ENCODE measurements at places on chromosomes 11 and 22.

- no peak for DNase-seq
These were observed 13.6 kb upstream of the CDC42EP1 start for GRCh38 chr22:37546437-37547250.

DNA sequence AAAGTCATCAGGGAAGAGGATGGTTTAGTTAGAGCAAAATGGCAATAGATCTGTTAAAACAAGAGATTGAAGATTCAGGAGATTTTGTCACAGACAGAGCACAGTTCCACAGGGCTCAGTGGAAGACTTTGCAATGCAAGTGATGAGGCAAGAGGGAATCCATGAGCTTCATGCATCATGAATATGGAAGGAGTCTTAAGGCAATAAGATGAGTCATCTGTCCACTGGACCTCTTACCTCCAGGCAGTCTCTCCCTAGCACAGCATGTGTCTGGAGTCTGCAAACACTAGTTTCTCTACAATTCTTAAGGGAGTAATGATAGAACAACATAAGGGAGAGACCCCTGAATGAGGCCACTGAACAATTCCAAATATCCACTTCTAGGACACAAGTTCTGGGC is 245.7 kb downstream of the NXPE2 start:
- no peak for DNase-seq

- DNase-seq, result no peak
These were observed 38.5 kb downstream of the RTL6 start for GRCh38 chr22:44459551-44459950.

GRCh38 chr22:35961480-35962295 is 66.9 kb downstream of the RBFOX2 start:
- no peak for DNase-seq

GRCh38 chr11:119309953-119310681 is 6.8 kb downstream of the MCAM start:
- DNase-seq, result no peak

- DNase-seq, result no peak
These were observed 21.4 kb downstream of the MRPL23 start for GRCh38 chr11:1968454-1969002.

DNA sequence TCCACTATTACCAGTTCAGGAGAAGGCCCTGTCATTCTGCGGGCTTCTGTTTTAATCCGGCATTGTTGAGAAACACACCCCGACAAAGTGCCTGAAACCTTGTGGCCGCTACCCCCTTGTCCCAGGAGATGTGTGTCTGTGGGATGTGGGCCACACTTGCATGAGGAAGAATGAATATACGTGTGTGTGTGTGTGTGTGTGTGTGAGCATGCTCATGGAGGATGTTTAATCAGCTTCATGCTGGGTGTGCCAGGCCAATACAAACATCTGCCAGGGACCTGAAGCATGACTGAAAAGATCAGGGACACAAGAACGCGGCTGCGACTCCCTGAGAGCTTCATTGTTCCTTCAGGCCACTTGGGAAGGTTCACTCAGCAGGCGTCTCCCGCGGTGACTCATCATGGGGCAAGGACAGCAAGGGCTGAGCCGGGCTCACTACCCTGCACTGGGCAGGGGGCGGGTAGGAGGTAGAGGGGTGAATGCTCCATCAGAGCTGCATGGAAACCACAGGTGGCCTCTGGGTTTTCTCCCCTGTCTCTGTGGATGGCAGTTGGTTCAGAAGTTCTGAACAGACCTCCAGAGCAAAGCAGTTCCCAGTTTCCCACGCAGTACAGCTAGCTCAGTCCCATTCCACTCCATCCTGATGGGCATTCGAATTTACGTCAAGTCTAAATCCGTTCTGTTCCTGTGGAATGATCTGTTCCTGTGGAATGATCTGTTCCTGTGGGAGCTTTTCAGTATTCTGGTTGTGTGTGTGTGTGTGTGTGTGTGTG is 7.0 kb upstream of the MALAT1 start:
- no peak for DNase-seq

DNA sequence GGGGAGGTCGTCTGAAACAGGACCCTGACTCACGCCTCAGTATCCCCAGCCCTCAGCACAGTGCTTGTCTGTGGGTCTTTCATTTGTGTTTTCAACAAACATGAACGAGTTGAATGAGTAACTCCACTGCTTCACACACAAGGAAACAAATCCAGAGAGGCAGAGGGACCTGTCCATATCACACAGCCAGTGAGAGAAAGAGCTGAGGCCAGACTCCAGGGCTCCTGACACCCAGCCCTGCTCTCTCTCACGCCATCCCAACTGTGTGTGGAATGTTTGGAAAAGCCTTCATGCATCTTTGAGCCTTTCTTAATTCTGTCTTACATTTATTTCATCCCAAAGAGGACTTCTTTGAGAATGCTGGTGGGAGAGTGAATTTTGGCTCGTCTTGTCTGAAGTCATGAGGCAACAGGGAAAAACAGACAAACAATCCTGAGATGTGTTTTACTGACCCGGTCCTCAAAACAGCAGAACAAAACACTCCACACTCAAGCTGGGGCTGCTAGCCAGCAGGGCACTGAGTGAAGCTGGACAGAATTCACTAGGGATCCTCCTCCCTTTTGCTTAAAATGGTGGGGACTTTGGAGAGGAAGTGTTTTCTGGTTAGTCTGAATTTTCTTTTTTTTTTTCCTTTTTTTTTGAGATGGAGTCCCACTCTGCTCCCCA is 19.7 kb upstream of the ALG8 start:
- no peak for DNase-seq

GRCh38 chr11:61541598-61541997 is 33.0 kb downstream of the LRRC10B start:
- DNase-seq, result no peak

DNA sequence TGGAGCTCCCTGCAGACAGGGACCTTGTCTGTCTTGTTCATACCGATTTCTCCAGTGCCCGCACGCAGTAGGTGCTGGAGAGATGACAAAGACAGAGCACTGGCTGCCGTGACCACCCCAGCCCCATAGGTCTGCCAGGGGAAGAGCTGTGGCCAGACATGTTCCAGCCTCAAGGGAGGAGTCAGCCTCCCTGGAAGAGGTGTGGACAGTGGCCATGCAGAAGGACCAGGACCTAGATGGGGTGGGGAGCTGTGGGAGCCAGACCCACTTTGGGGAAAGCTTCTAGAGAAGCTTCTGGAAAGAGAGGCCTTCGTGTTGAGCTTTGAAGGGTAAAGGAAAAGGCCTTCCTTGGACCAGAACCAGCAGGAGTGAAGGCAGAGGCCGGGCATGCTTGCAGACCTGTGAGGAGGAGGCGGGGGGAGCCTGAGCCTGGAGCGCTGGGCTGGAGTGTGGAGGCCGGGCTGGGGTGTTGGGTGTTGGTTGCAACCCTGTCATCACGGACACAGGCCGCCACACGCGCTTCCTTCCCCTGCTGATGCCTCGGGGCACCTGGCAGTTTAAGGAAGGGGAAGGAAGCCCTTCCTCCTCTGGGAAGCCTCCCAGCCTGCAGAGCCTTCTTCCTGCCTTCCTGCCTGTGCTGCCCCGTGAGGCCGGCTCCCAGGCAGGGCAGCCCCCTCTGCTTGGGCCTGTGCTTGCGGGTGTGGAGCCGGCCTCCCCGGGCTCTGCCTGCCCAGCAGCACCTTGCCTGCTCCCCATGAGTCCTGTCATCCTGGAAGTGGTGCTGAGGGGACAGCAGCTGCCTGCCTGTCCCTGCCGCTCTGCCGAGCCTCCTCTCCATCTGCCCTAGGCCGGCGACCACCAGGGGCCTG is 12.3 kb downstream of the RELT start:
- no peak for DNase-seq

DNA sequence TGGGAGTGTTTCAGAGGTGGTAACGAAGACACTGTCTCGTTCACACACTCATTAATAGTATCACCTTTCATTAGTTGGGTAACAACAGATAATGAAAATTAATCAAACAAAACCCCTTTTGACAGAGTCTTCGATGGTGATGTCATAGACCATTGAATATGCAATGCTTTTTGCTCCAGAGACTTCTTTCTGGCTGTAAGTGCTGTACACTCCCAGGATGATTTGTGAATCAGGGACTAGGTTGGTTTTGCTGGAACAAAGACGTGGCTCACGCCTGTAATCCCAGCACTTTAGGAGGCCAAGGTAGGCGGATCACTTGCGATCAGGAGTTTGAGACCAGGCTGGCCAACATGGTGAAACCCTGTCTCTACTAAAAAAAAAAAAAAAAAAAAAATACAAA is 9.5 kb upstream of the RASSF10 start:
- DNase-seq, result no peak

DNA sequence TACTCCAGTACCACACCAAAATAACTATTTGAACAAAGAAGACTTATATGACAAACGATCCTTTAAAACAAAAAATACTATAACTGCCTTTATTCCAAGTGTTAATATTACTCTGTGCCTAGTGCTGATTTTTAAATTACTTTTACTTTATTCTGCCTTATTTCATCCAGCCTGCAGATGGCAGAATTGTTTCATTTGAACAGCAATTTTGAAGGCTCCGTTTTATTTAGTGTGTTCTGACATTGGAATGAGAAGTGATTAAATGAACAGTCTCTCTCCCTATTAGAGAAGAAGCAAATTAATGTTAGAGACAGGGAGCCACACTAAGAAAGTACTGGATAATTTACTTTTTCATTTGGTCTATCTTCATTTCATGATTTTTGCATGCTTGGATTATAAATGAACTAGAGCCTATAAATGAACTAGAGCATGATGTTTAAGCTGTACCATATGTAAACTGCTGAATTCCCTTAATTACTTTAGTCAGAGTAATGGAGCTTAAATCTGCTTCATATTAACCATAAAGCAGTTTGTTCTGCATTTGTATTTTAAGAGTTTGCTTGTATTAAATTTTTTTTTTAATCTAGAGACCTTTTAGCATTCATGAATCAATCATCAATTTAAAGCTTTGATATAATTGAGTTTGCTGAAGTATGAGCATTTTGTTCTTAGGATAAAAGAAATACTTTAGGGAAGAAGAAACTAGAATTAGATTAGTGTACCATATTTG is 9.8 kb downstream of the PDHX start:
- DNase-seq, result no peak

- DNase-seq, result no peak
These were observed 99.6 kb upstream of the RTL6 start for GRCh38 chr22:44597616-44598015.

DNA sequence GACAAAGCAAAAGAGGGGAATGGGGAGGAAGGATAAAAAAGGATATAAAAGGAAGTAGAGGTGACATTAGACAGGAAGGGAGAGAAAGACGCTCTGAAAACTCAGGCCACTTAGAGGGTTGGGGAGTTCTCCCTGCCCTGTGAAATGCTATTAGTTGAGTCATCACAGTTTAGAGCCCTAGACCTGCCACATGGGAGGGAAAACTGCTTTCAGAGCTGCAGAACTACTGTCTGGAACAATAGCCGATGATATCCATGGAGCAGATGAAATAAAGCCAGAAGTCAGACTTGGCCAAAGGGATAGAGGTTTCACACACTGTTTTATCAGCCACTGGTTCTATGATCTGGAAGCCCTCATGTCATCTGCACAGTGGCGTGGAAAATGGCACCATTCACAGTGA is 157.9 kb downstream of the NCAM1 start:
- no peak for DNase-seq

GRCh38 chr11:65293909-65294381 is 20.7 kb upstream of the CDC42EP2 start:
- DNase-seq, result no peak

- no peak for DNase-seq
These were observed 6.0 kb downstream of the KMT2A start for GRCh38 chr11:118442301-118442700.

GRCh38 chr11:134409552-134410429 is 2.3 kb downstream of the B3GAT1 start:
- DNase-seq, result no peak

- no peak for DNase-seq
These were observed 48.9 kb upstream of the SHANK2 start for GRCh38 chr11:71301046-71301857.

DNA sequence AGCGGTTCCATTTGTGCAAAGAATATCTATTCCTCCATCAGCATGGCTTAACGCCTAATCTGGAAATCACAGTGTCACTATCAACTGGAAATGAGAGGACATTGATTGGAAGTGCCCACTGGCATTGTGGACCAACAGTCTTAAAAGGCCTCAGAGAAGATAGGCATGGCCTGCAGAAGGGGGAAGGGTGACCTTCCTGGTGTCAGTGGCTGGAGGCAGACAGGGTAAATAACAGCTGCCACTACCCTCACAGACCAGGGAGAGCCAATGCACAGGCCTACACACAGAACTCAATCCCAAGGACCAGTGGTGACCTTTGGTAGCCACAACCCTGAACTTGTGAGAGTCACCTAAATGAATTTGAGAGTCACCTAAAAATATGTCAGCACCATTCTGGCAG is 36.0 kb downstream of the DDIAS start:
- no peak for DNase-seq

- DNase-seq, result no peak
These were observed 54.3 kb upstream of the MUC15 start for GRCh38 chr11:26626346-26626745.

- DNase-seq, result no peak
These were observed 82.5 kb upstream of the SORL1-AS1 start for GRCh38 chr11:121535129-121535796.

DNA sequence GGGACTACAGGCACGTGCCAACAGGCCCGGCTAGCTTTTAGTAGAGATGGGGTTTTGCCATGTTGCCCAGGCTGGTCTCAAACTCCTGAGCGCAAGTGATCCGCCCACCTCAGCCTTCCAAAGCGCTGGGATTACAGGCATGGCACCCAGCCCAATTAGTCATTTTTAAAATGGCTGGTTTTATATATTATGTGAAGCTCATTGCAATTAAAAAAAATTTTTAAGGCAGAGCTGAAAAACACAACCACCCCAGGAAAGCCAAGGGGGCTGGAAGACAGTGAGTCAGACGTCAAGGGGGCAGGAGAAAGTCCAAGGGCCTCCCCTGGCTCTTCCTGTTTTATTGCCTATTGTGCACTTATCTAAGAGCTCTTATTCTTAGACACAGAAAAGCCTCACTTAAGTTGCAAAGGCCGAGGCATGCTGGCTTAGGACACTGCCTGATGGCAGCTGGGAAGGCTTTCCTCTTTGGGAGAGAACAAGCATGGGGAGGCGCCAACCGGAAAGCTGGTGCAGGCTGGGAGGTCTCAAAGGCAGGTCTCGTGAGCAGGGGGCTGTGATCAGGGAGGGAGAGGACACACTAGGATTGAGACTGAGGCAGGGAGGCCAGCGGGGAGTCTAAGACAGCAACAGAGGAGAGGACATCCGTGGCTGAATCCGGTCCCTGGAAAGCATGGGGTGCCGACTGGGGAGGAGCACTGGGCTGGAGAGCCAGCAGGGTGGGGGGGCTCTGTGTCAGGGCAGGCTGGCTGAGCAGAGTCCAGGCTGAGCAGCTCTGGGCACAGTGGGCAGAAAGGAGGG is 11.1 kb upstream of the OSM start:
- DNase-seq, result no peak

- DNase-seq, result peak; percentile 24
These were observed 1.1 kb downstream of the UBASH3B start for GRCh38 chr11:122656631-122657101.

- no peak for DNase-seq
These were observed 1.5 kb downstream of the TNNT3 start for GRCh38 chr11:1920909-1921573.

All from T-cell (primary cell).